ENCODE measurements at places on chromosomes 12 and 14.

DNA sequence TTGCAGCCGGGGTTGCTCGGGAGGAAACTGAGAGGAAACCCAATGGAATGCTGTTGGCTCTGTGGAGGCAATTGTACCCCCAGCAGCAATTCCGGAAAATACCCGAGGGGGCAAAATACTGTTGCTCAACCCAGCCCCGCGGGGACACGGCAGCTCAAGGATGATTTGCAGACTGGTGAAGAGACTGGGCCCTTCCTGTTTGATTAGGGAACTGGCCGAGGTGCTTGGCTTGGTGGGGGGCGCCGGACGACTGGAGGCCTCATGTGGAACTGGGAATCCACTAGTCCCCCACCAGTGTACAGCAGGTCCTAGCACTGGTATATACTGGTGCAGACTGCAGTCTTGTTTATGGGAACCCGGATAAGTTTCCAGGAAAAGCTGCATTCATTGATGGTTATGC, 10.3 kb upstream of the RNASE12 start:
- no peak for DNase-seq

- peak; percentile 69 for DNase-seq
These were observed 10.0 kb upstream of the CLEC7A start for GRCh38 chr12:10140001-10140400.

DNA sequence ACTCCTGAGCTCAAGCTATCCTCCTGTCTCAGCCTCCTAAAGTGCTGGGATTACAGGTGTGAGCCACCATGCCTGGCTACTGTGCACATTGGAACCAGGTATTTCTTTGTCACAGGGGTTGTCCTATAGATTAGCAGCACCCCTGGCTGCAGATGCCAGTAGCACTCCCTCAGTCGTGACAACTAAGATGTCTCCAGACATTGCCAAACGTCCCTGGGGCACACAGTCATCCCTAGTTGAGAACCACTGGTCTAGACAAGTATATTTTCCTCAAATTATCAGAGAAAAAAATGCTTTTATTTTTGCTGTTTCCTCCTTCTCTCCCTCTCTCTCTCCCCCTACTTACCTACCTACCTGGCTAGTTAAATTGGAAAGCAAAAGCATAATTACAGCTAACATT, 17.9 kb upstream of the P2RX7 start:
- DNase-seq = no peak

- DNase-seq = peak; percentile 72
These were observed 202.8 kb downstream of the TTC8 start for GRCh38 chr14:89027097-89027740.

DNA sequence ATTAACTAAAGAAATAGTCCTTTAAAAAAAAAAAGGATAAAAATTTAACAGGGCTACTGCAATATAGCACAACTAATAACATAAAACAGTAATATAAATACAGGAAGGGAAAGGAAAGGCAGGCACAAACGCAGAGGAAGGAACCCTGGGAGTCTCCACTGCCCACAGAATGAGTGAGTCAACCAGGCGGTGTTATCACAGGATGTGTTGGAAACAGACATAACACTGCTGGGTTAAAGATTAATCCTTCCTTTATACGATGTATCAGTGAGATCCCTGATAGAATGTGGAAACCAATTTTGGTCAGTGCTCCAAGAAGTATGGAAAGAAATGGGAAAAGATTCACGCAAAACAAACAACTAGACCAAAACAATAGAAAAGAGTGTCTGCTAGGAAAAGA, 47.9 kb downstream of the FGD6 start:
- DNase-seq = no peak

DNA sequence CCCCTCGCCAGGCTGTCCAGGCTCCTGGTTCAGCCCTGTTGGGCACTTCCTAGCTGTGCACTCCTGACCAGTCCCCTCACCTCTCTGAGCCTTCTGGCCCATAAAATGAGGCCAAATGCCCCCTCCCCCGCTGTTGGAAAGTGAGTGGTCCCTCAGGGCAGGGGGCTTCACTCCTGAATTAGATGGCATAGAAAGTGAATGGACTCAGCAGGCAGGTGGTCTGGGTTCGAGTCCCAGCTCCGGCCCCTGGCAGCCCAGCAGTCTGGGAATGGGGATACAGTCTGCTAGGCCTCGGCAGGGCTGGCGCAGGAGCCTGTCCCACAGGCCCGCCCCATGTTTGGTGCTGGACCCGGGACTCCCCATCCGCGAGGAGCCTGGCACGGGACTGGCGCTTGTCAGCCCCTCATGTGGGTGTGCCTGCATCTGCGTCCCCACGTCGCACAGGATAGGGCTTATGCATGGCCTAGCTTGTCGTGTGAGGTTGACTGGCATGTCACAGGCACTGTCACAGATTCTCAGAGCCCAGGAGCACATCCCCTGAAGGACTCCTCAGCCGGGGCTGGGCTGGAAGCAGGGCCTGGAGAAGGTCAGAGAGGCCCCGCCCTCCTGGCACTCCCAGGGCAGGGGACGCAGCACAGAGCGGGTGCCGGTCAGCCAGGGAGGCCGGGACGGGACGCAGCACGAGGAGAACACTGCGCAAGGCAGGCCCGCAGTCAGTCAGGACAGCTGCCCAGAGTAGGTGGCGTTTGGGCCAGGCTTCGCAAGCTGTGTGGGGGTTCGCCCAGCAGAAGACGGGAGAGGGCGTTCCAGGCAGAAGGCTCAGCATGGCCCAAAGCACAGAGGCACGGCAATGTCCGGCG, 40.5 kb downstream of the DIO3 start:
- no peak for DNase-seq

- no peak for DNase-seq
These were observed 493.3 kb downstream of the EGLN3 start for GRCh38 chr14:33457617-33458016.

GRCh38 chr12:130803702-130804101, 35.3 kb downstream of the STX2 start:
- DNase-seq = peak; percentile 4

GRCh38 chr14:102492531-102492910, 17.1 kb downstream of the ANKRD9 start:
- DNase-seq = no peak

GRCh38 chr12:94660436-94660835, 10.1 kb upstream of the TMCC3 start:
- no peak for DNase-seq

Measured in islet precursor cell (in vitro differentiated cells).